ENCODE measurements at places on chromosomes 4 and X.

GRCh38 chr4:151691639-151692442 is 69.0 kb downstream of the GATB start:
- no peak for DNase-seq

DNA sequence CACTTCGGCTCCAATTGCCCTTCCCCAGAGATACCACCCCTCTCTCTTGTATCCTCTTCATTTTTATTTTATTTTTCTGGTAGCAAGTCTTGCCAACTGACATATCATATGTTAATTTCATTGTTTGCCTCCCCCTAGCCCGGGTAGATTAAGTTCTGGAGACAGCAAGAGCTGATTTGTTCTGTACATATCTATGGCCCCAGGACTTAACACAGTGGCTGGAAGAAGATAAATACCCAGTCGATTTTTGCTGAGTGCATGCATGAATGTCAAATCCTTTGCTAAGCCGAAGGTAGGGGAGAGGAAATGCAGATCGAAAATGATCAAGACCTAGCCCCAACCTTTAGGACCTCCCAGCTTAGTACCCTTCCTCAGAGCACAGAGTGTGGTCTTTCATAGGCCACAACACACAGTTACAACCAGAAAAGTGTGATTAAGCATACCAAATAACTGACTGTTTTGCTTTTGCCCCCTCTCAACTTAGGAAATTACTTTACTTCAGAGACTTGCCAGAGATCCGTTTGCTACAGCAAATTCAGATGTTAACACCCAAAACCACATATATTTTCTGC is 58.7 kb upstream of the KLF3 start:
- no peak for DNase-seq

GRCh38 chrX:29541038-29541437 is 674.3 kb upstream of the MAGEB2 start:
- no peak for DNase-seq

DNA sequence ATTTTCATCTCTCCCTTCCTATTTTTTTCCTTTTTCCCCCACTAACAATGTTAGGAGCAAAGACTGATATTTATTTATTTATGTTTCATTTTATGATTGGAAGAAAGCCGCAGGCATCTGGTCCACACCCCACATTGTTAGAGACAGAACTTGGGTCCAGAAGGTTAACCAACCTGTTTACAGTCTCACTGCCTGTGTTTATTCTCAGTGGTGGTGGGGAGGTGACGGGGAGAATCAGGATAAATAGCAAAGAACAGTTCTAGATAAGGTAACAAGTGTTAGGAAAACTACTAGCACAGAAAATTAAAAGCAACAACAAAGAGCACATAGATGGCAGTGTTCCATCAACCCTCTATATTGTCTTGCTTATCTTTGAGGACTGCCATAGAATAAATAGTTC is 301.7 kb upstream of the DIPK2B start:
- no peak for DNase-seq

Measured in cerebellar cortex (tissue), 1 donor.